ENCODE measurements at places on chromosomes 7 and 10.
A peak's percentile ranks its signal among the peaks of the same experiment; 100 is the strongest.

GRCh38 chr7:37488163-37488764 is 39.6 kb upstream of the ELMO1 start:
- DNase-seq = no peak

- no peak for DNase-seq
Measured at GRCh38 chr7:122118757-122119156, 25.3 kb downstream of the AASS start.

DNA sequence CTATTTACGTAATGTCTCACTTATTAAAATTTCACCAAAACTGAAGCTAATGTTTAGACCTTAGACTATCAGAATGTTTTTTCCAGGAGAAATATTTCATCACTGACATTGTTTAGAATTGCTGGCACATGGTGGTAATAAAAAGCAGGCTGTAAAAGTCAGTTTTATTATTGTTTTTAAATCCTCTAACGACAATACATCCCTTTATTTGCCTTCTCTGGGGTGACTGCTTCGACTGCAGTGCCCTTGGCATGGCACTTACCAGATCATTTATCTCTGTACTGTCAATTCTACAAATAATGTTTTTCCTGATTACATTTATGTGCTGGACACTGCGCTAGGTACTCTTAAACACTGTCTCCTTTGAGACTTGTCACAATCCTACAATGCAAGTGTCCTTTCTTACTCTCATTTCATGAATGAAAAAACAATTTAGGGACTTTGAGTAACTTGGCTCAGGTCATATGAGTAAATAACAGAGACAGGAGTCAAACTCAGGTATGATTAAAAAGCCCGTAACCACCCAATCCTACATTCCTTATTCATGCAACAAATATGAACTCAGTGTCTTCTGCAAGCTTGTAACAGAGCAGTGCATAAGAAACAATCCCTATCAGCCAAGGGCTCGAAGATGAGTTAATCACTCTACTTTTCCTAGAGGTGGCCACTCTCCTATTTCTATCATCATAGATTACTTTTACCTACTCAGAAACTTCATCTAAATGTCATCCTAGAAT is 5.6 kb upstream of the ING3 start:
- DNase-seq = no peak

- no peak for DNase-seq
Measured at GRCh38 chr7:117024811-117025210, 71.5 kb downstream of the ST7 start.

DNA sequence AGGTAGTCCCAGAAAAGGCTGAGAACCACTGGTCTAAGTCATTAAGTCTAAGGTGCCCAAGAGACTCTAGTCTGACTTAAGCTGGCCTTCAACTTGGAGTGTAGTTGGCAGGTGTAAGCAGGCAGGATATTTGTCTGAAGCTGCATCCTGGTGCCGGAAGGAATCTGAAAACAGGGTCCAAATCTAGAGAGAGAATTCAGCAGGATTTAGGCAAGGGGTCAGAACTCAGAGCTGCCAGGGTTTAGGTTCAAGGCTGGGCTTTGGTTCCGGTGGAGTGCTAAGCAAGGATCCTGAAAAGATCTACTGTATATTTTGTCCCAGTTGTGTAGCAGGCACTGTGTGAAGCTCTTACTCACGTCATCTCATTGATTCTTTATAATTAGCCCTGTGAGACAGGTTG is 16.5 kb upstream of the SEPTIN7 start:
- DNase-seq = no peak

GRCh38 chr7:110507832-110508231 is 583.1 kb upstream of the LRRN3 start:
- DNase-seq = no peak

DNA sequence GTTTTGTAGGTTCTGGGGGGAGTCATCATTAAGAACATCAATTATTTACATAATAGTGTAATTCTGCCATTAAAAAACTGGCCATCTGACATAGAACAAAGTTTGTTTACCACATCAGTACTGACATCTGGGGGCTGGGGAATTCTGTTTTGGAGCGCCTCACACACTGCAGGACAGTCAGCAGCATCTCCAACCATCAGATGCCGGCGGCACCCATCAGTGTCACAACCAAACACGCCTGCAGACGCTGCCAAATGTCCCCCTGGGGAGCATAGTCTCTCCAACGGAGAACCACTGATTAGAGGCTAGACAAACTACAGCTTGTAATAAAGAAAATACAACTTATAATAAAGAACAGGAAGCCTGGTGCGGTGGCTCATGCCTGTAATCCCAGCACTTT is 26.0 kb downstream of the GNA12 start:
- DNase-seq = no peak

DNA sequence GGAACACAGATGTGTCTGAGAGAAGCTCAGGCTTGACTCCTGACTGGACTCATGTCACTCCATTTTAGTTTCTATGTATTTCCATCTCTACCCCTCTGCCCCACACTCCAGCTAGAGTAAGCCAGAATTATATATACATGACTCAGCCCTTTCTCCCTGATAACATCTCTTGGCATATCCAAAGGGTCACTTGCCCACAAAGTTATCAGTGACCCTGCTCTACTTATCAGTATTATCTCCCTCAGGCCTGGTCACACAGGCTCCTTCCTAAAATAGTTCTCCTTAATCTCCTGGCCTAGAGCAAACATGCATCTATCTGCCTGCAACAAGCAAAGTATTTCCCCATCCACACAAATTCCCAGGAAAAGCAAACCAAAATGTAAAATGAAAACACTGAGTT is 598.3 kb downstream of the SUGCT start:
- DNase-seq = no peak

- DNase-seq = no peak
Measured at GRCh38 chr10:7596356-7596755, 70.4 kb downstream of the ITIH5 start.

GRCh38 chr10:103709341-103709920 is 145.9 kb downstream of the SH3PXD2A start:
- DNase-seq = no peak

DNA sequence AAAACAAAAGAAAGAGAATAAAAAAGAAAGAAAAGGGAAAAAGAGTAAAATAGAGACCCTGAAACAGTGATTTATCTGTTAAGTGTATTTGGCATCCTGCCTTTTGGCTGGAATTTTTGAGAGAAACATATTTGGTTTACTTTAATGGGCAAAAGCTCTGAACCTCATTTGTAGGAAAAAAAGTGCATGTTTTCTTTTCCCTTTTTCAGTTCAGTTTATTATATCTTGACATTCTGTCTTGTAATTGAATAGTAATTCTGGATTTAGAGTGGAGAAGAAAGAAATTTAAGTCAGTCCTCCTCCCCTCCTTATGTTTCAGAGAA is 69.5 kb downstream of the ARID5B start:
- DNase-seq = no peak

GRCh38 chr7:118214051-118214832 is 10.3 kb upstream of the ANKRD7 start:
- peak; percentile 75 for DNase-seq

DNA sequence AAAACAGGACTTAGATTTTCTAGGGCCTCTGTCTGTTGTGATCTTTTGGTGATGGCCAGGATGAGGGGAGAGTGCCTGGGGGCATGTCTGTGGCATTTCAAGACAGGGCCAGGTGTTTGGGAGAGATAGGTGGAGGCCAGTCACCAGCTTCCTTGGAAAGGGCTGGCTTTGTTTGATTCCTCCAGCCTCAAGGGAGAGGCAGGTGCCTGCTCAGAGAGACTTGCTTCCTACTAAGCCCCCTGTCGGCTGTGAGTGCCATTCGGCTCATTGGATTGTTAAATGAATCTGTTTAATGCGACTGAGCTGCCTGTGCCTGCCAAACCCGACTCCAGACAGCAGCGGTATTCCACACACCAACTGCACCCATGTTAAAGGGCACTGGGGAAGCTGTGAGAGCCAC is 304.1 kb upstream of the COBL start:
- no peak for DNase-seq

- no peak for DNase-seq
Measured at GRCh38 chr7:143047326-143047725, 4.8 kb upstream of the OR6V1 start.

DNA sequence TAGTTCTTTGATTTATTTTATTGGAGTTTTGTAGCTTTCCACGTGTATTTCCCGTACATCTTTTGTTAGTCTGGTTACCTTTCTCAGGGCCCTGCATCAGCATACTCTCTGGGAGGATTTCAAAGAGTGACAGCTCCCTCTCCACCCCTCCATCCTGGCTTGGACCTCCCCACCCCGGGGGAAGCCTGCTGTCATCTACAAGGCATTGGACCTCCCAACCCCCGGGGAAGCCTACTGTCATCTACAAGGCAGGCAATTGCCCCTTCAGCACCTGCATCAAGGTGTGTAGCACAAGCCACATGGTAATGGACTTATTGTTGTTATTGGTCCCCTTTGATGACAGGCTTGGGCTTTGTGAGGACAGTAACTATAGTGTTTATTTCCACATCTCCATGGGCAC is 390.1 kb downstream of the TCERG1L start:
- DNase-seq = no peak

DNA sequence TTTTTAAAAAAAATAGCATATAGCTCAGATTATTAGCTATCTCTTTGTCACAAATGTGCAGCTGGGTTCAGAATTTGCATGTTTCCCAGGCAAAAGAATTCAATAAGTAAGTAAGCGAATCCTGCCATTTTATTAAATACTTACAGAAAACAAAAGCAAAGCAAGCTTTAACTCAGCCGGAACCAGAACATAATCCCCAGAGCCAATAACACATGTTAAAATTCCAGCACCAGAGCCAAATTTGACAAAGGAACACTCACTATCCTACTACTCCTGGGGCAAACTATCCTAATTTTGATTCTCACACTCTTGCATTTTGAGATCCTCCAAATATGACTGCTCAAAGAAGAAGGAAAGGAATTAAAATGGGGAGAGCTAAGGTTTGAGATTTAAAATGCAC is 32.6 kb downstream of the LRRTM3 start:
- no peak for DNase-seq

DNA sequence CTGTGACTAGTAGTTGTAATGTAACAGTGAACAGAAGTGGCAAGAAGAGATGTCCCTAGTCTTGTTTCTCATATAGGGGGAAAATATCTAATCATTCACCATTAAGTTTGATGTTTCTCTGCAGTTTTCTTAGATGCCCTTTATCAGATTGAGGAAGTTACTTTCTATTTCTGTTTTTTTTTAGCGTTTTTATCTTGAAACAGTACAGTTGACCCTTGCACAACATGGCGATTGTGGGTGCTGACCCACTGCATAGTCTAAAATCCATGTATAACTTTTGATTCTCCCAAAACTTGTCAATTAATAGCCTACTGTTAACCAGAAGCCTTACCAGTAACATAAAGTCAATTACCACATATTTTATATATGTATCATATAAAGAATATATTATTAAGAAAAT is 192.0 kb downstream of the ADK start:
- no peak for DNase-seq

DNA sequence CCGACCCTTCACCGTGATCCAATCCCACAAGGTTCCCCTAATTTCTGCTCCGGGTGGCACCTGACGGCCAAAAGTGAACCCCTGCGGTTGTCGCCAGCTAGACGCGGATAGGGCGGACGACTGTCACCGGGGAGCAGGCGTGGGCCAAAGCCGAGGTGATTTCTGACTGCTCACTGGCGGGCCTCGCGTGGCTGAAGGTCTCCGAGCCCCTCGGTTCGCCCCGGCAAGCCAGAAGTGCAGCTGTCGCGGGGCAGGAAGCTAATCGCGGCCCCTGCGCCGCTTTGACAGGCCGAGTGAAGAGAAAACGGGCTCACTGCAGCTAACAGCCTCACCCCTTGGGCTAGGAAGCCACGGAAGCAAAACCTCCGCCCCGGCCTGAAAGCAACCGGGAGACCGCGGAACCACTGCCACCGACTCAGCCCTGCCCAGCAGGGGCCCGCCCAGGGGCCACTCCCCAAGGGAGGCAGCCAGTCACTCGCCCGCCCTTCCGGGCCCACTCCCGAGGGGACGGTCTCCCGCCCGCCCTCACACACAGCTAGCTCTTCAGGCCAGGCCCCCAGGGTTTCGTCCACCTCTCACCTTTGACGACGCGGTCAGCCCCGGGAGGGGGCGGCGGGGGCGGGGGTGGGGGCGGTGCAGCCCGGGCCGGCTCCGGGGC is 469 bp downstream of the PPP3CB start:
- peak; percentile 94 for DNase-seq

- DNase-seq = no peak
Measured at GRCh38 chr10:71389768-71390460, 6.8 kb upstream of the CDH23 start.
